ENCODE measurements at places on chromosomes 12 and 14.

- peak; percentile 10 for DNase-seq
These were observed 4.6 kb downstream of the FOXN4 start for GRCh38 chr12:109304485-109304884.

GRCh38 chr12:113724794-113725556 lies 241.2 kb downstream of the RBM19 start:
- DNase-seq: no peak

DNA sequence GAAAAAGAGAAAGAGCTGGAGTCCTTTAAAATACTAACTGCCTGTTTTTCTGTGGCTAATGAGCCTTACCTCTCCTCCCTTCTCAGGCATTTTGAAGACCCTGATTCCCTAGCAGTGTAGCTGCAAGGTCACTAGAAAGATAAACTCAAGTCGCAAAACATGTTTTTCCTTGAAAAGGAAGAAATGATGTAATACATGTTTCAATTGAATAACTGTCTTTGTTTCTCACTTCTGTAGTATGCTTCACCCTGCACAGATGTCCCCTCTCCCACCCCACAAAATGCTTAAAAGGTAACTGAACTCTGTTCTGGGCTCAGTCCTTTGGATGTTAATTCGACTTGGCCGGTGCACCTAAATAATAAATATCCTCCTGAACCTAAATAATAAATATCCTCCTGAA lies 1350.3 kb downstream of the TMEM121 start:
- DNase-seq: no peak

GRCh38 chr12:62656591-62657362 lies 190.2 kb downstream of the MON2 start:
- DNase-seq: no peak

DNA sequence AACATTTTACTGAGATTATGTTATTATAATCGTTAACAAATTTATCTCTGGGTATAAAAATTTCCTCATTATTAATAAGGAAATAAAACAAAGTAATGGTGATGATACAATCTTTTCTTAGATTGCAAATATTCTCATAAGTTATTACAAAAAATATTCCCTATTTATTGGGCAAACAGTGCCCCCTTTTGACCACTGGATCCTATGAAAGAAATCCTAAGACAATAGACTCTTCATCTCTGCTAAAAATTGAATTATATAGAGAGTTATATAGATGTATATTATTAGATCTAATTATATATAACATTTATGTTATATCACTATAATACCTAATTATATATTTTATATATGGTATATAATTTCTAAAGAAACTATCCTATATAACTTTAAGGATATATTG lies 94.2 kb upstream of the FGD4 start:
- no peak for DNase-seq

DNA sequence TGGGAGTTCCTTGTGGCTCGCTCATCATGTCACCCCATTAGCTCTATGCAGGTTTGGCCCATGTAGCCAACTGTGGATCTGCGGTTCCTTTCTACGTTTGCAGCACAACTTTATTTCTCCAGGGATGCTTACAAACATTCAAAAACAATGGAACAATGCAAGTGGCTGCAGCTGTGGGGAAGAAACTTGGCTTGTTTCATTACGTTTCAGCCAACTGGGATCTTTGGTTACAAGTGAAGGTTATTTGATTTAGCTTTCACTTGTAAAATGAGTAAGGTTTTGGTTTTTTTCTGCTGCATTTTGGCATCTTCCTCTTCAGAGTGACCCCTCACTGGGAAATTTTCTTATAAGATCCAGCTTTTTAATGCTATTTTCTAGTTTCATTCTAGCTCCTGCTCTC lies 105.9 kb downstream of the PLXNC1 start:
- no peak for DNase-seq

DNA sequence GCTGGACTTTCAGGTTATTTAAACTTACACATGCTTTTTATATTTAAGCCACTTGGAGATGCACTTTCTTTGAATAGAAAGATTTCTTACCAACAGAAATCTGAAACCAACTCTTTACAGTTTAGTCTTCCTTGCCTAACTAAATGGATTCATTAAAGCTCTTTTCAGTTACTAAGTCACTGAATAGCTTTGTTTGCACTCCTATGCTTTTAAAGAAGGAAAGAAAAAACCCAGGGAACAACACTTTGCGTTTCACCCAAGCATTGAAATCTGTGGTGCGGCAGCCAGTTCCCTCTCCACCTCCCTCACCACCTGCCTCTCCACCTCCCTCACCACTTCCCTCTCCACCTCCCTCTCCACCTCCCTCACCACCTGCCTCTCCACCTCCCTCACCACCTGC lies 70.3 kb downstream of the RIMBP2 start:
- no peak for DNase-seq

DNA sequence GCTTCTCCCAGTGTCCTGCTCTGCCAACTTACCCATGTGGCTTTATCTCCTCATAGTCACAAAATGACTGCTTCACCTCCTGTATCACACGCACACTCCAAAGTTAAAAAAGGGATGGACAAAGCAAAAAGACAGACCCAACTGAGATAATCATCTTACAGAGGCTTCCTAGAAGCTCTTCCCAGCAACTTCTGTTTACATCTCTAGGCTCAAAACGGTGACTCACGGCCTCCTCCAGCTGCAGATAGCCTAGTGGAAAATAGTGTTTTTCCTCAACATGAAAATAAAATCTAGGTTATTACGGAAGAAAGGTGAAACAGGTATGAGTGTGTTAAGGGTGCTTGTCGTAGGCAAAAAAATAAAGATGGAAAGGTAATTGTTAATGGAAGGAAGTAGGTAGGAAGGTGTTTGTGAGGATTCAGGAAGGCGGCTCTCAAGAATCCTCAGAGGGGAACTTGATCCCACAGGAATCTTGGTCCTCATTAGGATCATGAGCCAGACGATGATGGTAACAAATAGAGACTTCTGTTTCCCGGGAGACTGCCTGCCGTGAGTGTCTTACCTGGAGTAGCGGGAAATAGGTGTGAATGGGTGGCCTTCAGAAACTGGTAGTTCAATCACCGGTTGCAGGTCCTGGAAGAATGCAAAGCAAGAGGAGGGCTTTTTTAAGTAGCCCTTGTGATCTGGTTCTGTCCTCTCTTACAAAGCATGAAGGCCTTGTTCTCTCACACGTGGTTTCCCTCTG lies 487.5 kb upstream of the TMEM132C start:
- no peak for DNase-seq

DNA sequence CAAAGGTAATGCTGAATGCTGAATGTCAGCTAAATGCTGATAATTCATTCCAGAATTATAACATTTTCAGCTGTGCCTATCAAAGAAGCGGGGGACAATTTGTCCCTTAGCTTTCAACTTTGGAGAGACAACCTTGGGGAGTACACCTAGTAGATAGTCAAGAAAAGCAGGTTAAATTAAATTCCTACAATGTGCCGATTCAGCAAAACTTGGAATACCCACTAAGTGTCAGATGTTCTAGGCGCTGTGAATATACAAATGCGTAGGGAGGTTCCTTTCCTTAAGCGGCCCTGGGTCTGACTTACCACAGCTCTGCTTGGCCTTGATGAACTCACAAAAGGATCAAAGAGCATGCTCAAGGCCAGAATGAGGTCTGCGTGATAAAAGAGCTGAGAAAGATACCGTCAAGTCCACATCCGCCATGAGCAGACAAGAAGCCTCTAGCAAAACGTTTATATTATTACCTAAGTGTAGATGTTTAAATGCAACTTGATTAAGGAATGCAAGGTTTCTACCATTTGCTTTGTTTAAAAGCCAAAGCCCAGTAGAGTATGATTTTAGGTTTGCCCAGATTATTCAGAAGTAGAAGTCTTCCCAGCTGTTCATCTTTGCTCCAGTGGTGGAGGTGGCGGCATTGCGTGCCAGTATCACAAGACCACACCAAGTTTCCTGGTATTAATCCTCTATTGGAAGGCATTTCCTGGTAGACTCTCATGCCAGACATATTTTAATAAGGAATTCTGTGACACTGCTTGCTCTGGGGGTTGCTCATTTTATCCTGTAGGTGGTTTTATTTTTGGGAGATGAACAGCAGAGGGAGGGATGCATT lies 368.6 kb downstream of the DPF3 start:
- DNase-seq: no peak

DNA sequence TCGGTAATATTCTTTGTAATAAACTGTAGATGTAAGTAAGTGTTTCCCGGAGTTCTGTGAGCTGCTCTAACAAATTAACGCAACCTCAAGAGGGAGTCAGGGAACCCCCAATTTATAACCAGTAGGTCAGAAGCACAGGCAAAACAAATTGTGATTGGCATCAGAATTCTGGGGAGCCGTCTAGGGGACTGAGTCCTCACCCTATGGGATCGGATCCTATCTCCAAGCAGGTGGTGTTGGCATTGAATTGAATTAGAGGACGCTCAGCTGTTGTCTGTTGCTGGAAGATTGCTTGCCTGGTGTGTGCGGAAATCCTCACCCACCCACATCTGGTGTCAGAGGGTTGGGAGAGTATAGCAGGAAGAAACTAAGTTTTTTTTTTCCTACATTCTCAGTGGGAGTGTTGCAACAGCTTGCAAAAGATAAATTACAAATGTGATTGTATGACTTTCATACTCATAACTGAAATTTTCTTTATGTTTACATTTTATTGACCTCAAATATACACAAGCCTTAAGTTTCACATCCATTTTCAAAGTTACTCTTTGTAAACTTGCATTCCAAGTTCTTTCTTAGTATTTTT lies 5.5 kb downstream of the TMEM52B start:
- no peak for DNase-seq

- DNase-seq: no peak
These were observed 16.7 kb downstream of the ALDH1L2 start for GRCh38 chr12:105067511-105068031.

GRCh38 chr12:10771132-10771733 lies 31.2 kb downstream of the TAS2R7 start:
- DNase-seq: no peak

GRCh38 chr14:69010648-69011047 lies 31.5 kb upstream of the ACTN1 start:
- no peak for DNase-seq

DNA sequence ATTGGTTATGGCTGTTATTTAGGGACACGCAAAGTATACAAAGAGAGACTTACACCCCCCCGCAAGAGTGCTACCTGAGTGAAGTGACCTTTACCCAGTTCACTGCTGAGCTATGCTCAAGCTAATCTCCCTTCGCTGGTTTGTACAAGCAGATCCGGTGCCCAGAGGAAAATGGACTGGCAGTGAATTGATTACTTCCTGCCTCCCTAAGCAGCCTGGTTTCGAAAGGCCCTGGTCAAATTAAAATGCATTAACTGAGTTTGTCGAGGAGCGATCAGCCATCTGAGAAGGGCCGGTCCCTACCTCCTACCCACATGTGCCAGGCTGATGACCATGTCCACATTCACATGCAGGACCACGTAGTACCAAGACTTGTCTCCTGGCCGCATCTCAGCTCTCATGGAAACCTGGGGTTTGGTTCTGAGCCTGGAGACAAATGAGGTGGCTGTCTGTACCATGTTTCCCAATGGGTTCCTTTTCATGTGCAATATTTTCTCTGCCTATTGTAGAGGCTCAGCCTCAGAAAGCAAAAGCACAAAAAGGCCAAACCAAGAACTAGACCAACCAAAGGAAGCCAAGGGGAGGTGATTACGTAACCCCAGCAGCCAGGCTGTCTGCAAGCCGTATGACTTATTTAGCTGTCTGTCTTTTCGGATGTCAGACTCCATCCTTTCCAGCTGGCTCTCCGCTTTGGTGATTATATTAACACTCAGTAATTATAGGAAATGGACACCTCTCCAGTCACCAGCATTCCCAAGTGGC lies 284.7 kb upstream of the PWP1 start:
- no peak for DNase-seq
